Glutamatergic neuron (in vitro differentiated cells): ENCODE measurements at places on chromosomes 11 and 22. TPM values are rescaled to one million over a fixed set of nuclear protein-coding genes. Genes with fewer than 3 reads are reported as not detected.

DNA sequence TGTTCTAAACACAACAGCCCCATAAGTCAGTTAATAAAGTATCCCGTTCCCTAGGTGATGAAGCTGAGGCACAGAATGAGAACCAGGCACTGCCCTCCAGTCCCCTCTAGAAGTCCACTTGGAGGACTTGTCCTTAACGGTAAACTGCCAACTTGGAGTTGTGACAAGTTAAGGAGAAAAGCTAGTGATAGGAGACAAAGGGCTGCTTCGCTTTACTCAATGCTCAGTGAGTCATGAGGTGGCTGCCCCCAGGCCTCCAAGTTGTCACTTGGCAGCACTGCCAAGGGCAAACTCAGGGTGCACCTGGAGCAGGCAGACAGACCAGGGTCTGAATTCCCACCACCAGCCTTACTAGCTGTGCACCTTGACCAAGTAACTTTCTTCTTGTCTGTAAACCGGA lies 13.5 kb downstream of the SLC43A1 start:
- H3K36me3 ChIP-seq, result no peaks in the 10 kb centered on the region
- peaks cover 26% of the 10 kb centered on the region for H3K4me1 ChIP-seq
- DNase-seq, result no peak
- no peak overlapping the region for H3K27ac ChIP-seq
- H3K4me3 ChIP-seq, result no peak overlapping the region

GRCh38 chr22:26681395-26681821 lies 24.0 kb downstream of the MIAT start:
- H3K27me3 ChIP-seq, result peaks cover 5% of the 10 kb centered on the region
- DNase-seq, result no peak
- peaks cover 4% of the 10 kb centered on the region for H3K4me1 ChIP-seq
- no peaks in the 10 kb centered on the region for H3K36me3 ChIP-seq
- H3K4me3 ChIP-seq, result no peak overlapping the region
- no peak overlapping the region for H3K27ac ChIP-seq

- peaks cover 5% of the 10 kb centered on the region for H3K27me3 ChIP-seq
- no peak overlapping the region for H3K27ac ChIP-seq
- H3K4me1 ChIP-seq, result no peaks in the 10 kb centered on the region
- no peak overlapping the region for H3K4me3 ChIP-seq
These were observed 9.1 kb upstream of the CKAP5 start for GRCh38 chr11:46855167-46855566.

Gene GAL3ST1
- 1.8 TPM for total RNA-seq

Gene SLC37A2
- 0.74 TPM for total RNA-seq
